ENCODE measurements at places on chromosomes 5 and 9.
A peak's percentile ranks its signal among the peaks of the same experiment; 100 is the strongest.

DNA sequence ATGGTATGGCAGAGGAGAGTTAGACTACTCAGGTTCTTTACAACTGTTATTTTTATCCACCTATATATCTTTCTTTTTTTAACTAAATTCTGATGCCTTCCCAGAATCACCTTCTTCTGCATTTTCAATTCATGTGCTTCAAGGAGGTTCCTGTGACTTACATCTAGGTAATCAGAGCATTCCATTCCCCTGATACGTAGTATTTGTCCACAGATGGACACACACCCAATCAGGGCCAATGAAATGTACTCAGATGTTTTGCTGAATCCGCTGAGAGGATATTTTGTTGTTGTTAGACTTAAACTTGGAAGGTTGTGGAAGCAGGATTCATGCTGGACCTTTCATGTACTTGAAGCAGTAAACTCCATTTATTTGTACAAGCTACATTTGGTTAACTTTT lies 159.4 kb upstream of the FER start:
- DNase-seq, result no peak

- DNase-seq, result no peak
Measured at GRCh38 chr9:87013490-87013889, 66.2 kb upstream of the GAS1 start.

- peak; percentile 20 for DNase-seq
Measured at GRCh38 chr9:132410642-132411041, 631 bp downstream of the CFAP77 start.

DNA sequence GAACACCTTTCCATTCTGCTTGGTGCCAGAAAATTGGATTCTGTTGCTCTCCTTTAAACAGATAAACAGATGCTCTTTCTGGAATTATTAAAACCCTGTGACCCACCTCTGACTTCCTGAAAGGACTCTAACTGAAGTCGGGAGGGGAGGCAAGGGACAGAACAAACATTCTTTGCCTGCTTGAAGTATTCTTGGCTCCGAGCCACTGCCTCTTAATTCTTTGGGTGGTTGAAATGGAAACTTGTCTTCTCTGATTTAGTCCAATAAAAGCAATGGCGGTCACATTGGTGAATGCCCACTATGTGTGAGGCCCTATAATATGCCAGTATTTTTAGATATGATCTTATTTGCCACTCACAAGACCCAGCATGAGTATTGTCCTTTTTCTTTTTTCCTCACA lies 236.8 kb downstream of the SLIT3 start:
- DNase-seq, result no peak

GRCh38 chr5:179284751-179285631 lies 60.3 kb downstream of the ADAMTS2 start:
- DNase-seq, result no peak

- DNase-seq, result no peak
Measured at GRCh38 chr5:81904861-81905260, 67.0 kb upstream of the ATG10 start.

GRCh38 chr5:57887851-57888621 lies 405.4 kb upstream of the ACTBL2 start:
- DNase-seq, result no peak

- DNase-seq, result no peak
Measured at GRCh38 chr9:11805969-11806368, 887.2 kb upstream of the TYRP1 start.

GRCh38 chr9:69579760-69580581 lies 92.2 kb downstream of the APBA1 start:
- DNase-seq, result no peak

DNA sequence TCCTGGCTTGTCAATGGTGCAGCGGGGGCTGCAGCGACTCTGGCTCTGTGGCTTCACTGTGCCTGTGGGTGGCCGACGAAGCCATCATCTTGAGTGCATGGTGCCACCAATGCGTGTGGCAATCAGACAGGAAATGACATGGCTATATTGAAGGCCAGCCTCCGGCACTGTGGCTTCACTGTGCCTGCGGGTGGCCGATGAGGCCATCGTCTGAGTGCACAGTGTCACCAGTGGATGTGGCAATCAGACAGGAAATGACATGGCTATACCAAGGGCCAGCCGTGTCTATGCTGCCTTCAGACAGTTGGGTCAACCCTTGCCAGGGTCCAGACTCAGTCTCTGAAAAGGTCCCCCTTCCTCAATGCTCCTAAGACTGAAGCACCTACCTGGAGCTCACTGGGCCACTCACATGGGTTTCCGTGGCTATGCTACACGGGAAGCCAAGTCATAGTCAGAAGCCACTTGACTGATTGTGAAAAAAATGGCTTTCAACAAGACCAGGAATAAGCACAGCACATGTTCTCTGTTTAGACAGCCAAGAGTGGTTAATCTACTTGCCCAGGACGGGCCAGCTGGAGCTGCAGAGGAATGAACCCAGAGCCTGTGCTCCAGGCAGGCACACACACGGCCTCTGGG lies 67.5 kb upstream of the S1PR3 start:
- peak; percentile 11 for DNase-seq

DNA sequence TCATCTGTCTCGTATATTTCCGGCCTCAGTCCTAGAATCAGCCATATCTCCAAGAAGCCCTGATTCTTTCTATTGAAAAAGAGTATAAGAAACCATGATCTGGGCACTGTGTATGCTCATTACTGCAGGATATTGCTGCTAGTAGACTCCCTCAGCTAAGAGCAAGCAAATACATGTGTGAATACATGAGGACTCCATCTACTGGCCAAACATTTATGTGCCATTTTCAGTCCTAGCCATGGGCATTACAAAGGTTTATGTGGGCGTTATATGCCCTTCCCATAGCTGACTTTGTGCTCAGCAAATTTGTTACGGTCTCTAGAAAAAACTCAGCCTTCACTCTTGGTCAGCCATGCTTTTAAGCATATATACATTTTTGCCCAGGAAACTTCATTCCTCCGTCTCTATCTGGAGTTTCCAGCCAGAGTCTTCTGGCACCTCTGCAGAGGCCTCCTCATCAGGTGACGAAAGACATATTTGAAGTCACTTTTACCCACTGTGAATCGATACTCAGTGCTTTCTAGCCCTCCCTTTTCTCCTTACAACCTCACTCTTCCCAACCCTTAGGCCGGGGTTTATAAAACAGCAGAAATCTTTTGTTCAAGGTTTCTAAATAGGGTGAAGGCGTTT lies 1495.6 kb upstream of the CDH6 start:
- no peak for DNase-seq

DNA sequence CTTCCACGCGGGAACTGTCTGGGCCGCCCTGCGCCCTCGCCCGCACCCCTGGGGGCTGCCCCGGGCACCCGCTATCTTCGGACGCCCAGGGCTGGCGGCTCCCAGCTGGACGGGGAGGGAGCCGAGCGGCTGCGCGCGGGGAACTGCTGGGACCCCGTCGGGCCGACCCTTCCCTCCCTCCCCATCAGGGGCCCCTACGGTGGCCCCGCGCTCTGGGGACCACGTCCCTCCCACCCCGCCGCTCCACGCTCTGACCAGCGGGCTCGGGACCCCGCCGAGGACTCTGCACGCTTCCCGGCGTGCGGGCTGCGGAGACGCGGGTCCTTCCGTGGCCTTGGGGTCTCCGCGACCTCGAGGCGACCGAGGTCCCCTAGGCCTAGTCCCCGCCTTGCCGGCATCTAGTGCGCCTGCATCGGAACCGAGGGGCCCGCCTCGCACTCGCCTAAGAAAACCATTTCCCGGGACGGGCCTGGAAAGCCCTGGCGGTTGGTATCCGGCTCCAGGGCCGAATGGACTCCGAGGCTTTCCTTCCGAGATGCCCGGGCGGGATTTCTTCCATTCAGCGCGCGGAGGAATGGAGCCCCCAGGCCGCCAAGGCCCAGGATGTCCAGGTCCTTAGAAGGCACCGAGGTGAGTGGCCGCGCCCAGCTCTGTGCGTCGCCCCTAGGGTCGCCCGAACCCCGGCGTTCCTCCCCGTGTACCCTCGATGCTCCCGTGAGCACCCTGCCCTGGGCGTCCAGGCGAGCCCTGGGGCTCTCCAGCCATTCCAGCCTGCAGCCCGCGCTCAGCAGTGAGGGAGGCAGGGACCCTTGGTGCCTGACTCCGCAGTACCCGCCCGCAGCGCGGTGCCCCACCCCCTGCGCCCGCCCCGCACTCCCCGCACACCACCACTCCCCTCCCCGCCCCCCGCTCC lies 705 bp upstream of the SLC6A3 start:
- no peak for DNase-seq

- DNase-seq, result no peak
Measured at GRCh38 chr5:98104454-98105188, 668.8 kb upstream of the RGMB start.

- DNase-seq, result no peak
Measured at GRCh38 chr9:127351182-127352166, 45.5 kb upstream of the SLC2A8 start.

DNA sequence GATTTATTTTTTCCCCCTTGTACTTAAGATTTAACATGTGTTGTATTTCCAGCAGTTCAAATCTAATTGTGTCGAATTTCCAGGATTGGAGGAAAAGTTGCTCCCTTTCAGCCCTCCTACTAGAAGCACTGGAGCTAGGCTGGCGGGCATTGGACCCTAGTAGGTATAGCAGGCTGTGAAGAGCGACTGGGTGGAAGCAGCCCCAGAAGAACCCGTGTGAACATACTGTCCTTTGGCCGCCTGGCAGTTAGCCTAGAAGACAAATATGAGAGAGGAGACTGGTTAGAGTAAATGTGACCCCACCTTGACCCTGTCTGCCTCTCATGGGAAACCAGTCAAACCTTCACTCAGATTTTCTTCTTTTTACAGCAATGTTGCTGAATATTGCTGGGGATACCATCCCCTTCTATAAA lies 13.9 kb downstream of the ALDOB start:
- DNase-seq, result no peak

DNA sequence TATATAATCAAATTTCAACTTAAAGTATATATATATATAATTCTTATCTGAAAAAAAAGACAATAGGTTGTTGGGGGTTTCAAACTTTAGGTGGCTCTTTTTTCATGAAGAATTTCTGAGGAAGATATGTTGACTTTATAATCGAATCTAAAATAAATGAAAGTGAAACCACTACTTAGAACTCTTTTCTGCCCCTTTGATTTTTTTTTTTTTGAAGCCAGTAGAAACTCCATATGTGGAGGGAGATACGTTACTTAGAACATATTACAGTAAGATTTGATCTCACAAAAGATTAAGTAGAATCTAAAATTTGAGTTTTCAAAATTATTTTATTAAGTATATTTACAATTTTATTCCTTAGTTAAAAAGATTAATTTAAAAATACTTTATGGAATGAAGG lies 96.9 kb downstream of the ATG10 start:
- DNase-seq, result no peak

DNA sequence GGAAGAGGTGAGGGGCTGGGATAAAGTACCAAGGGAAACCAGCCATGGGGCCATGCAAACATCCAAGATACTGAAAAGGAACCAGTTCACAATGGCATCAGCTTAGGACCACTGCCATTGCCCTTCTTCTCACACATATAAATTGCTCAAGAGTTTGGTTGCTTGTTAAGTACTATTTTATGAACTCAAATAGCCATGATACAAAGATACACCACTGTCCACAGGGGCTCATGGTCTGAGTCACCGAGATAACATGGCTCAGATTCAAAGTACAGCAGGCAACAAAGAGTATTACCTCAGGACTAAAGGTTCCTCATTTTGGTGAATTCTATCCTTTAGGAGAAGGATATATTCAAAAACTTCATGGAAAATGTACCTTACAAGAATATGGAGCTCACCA lies 55.6 kb downstream of the FANCC start:
- no peak for DNase-seq

GRCh38 chr5:14382640-14383039 lies 199.0 kb upstream of the OTULINL start:
- no peak for DNase-seq

All from activated naive CD4-positive, alpha-beta T cell treated with Interleukin-2 at 50 U/mL for 16 hours (primary cell).